Activated CD4-positive, alpha-beta T cell treated with anti-CD3 and anti-CD28 coated beads for 36 hours (primary cell): ENCODE measurements at places on chromosomes 16 and 17.
A peak's percentile ranks its signal among the peaks of the same experiment; 100 is the strongest.

- no peak overlapping the region for H3K27ac ChIP-seq
- no peaks in the 10 kb centered on the region for H3K27me3 ChIP-seq
- peaks cover 19% of the 10 kb centered on the region for H3K36me3 ChIP-seq
- no peak overlapping the region for H3K4me3 ChIP-seq
- H3K4me1 ChIP-seq = peaks cover 9% of the 10 kb centered on the region
Measured at GRCh38 chr16:75406943-75407342, 26.4 kb downstream of the CFDP1 start.

- no peak overlapping the region for H3K27ac ChIP-seq
- DNase-seq = no peak
- H3K4me3 ChIP-seq = no peak overlapping the region
- no peaks in the 10 kb centered on the region for H3K4me1 ChIP-seq
- H3K36me3 ChIP-seq = no peaks in the 10 kb centered on the region
Measured at GRCh38 chr17:56434610-56435009, 158.9 kb upstream of the NOG start.

DNA sequence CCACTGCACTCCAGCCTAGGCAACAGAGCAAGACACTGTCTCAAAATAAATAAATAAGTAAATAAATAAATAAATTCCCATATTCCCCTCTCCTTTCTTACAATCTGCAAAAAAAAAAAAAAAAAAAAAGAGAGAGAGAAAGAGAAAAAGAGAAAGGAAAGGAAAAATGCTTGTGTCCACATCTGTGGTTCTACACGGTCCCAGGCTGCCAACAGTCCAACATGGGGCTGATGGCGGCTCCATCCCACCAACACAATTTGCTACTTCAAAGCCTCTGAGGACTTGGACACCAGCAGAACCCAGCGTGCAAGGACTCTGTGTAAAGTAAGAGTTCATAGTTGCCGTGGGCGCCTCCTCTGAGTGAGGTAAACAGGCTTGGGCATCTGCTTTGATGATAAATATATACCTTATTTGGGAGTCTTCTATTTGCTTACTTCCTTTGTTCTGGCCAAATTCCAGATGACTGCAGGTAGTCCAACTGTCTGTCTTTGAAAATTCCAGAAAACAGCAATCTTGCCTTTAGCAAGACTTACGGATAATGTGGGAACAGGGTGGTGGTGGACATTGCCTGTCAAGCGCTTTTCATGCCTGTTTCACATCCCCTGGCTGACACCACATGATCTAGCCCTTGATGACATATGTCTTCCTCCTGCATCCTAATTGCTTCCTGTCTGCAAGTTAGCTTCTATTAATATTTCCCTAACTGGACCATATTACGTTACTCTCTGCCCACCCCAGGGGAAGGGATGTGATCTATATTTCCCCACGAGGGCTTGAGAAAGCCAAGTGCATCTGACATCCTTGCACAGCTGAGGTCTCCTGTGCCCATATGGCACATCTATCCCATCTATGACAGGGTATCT is 10.1 kb downstream of the LITAF start:
- no peaks in the 10 kb centered on the region for H3K27me3 ChIP-seq
- no peak for DNase-seq
- no peak overlapping the region for H3K27ac ChIP-seq
- H3K36me3 ChIP-seq = peaks cover 50% of the 10 kb centered on the region

- peaks cover 5% of the 10 kb centered on the region for H3K27me3 ChIP-seq
- no peak overlapping the region for H3K27ac ChIP-seq
- no peak overlapping the region for H3K4me3 ChIP-seq
- H3K36me3 ChIP-seq = no peaks in the 10 kb centered on the region
- no peak for DNase-seq
- peaks cover 11% of the 10 kb centered on the region for H3K4me1 ChIP-seq
Measured at GRCh38 chr17:35735036-35735805, 3.8 kb downstream of the RASL10B start.

DNA sequence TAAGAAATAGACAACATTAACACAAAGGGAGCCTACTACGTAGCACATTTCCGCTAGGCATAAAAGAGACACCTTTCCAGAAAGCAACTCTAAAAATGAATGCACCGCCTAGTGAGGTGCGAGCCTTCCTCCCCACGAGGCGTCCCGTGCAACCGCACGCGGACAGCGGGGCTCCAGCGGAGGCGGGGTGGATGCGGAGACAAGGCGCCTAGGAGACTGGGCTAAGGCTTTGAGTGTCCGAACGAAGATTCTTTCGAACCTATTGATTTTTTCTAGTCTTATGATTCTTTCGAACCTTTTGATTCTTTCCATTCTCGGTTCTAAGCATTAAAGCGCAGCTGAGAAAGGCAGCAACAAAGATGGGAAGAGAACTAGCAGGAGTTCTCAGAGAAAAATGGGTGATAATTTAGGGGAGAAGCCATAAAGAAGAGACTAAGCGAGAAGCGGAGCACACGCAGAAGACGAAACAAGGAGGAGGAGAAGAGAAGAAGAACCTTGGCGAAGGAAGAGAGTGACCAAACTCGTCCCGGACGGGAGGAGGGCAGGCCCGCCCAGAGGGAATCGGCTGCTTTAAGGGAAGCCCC is 394 bp upstream of the CPD start:
- peaks cover 6% of the 10 kb centered on the region for H3K36me3 ChIP-seq
- peak overlapping the region; percentile 82 for H3K4me3 ChIP-seq

DNA sequence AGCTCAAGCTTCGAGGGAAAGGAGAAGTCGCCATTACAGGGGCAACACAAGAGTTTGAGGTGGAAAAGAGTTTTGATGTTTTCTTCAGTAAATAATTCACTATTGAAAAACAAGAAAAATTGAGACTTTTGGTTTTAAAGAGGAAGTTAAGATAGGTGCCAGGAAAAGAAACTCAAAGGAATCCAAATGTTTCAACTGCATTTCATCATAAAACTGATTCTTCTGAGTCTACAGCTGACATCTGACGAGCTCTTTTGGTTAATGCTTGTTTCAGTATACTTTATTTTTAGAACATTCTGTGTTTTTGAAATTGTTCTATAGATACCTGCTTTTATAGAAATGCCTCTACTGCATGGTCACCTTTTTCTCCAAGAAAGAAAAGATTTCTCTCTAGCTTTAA is 54.0 kb downstream of the ERN1 start:
- no peaks in the 10 kb centered on the region for H3K27me3 ChIP-seq
- peaks cover 39% of the 10 kb centered on the region for H3K4me1 ChIP-seq
- DNase-seq = no peak
- no peak overlapping the region for H3K4me3 ChIP-seq

DNA sequence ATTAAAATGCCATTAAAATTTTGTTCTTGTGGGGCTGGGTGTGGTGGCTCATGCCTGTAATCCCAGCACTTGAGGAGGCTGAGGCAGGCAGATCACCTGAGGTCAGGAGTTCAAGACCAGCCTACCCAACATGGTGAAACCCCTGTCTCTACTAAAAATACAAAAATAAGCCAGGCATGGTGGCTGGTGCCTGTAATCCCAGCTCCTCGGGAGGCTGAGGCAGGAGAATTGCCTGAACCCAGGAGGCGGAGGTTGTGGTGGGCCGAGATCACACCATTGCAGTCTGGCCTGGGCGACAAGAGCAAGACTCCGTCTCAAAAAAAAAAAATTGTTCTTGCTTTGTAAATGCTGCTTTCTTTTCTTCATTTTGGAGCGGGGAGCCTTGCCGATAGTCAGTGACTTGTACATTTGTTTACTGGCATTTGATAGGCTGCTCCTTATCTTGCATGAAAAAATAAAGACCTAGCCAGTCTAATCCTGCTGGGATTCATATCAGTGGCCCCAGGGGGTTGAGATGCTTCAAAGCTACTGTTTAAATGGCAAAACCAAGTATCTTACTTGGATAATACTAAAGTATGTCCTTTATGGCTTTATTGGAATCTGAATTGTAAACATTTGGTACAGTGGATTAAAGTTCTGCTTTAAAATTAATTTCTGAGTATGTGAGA is 3.3 kb upstream of the CLTC start:
- no peak for DNase-seq
- no peak overlapping the region for H3K4me3 ChIP-seq

GRCh38 chr16:554297-554621 is 5.9 kb upstream of the PRR35 start:
- no peak for DNase-seq
- no peak overlapping the region for H3K4me3 ChIP-seq
- peaks cover 6% of the 10 kb centered on the region for H3K27me3 ChIP-seq
- no peaks in the 10 kb centered on the region for H3K36me3 ChIP-seq

- H3K4me3 ChIP-seq = no peak overlapping the region
- peaks cover 4% of the 10 kb centered on the region for H3K27me3 ChIP-seq
- DNase-seq = no peak
- H3K36me3 ChIP-seq = no peaks in the 10 kb centered on the region
- no peaks in the 10 kb centered on the region for H3K4me1 ChIP-seq
Measured at GRCh38 chr17:27951872-27952271, 58.7 kb upstream of the LYRM9 start.

DNA sequence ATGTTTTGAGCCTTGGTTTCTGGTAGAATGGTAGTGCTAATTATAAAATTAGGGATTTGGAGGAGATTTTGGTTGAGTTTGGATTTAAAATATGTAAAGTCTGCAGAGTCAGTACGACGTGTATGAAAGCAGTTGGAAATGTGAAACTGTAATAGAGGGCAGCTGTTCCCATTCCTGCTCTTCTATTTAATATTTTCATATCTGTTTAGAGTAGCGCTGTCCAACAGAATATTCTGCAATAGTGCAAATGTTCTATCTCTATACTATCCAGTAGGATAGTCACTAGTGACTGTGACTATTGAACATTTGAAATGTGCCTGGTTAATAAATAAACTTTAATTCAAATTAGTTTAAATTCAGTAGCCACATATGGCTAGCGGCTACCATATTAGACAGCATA is 443.4 kb upstream of the SOX9 start:
- H3K4me3 ChIP-seq = no peak overlapping the region
- H3K4me1 ChIP-seq = no peaks in the 10 kb centered on the region
- DNase-seq = no peak
- no peak overlapping the region for H3K27ac ChIP-seq
- no peaks in the 10 kb centered on the region for H3K36me3 ChIP-seq

GRCh38 chr16:3045758-3046640 is at the start of gene MMP25:
Gene MMP25 (plus strand): TSS chr16:3046561. CDS start chr16:3046918, 357 bp downstream.
- peaks cover 14% of the 10 kb centered on the region for H3K4me1 ChIP-seq
- DNase-seq = no peak
- peaks cover 42% of the 10 kb centered on the region for H3K27me3 ChIP-seq
- H3K4me3 ChIP-seq = peak within 1 kb of the TSS; percentile 63
- H3K27ac ChIP-seq = no peak within 1 kb of the TSS
- no peaks in the 10 kb centered on the region for H3K36me3 ChIP-seq

DNA sequence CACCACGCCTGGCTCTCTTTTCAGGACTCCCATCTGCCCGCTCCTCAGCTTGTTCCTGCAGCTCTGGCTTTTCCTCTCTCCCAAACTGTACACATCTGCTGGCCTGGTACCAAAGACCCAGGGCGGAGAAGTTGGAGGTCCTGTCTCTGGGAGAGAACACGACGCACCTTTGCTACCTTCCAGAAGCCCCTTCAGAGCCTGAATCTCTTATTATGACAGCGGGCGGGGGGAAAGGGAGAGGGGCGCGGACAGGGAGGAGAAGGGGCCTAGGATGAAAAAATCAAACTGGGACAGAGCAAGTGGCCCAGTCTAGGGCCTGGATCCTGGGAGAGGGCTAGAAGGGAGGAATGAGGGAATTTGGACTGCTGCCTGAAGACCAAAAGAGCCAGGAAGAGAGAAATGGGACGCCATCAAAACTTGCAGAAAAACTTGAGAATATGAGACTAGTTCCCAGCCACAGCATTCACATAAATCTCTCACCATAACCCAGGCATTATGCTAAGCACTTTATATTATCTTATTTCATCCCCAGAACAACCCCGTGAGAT is 2.5 kb upstream of the PER1 start:
- H3K4me1 ChIP-seq = peaks cover 40% of the 10 kb centered on the region
- DNase-seq = no peak
- no peak overlapping the region for H3K4me3 ChIP-seq
- peaks cover 17% of the 10 kb centered on the region for H3K36me3 ChIP-seq

DNA sequence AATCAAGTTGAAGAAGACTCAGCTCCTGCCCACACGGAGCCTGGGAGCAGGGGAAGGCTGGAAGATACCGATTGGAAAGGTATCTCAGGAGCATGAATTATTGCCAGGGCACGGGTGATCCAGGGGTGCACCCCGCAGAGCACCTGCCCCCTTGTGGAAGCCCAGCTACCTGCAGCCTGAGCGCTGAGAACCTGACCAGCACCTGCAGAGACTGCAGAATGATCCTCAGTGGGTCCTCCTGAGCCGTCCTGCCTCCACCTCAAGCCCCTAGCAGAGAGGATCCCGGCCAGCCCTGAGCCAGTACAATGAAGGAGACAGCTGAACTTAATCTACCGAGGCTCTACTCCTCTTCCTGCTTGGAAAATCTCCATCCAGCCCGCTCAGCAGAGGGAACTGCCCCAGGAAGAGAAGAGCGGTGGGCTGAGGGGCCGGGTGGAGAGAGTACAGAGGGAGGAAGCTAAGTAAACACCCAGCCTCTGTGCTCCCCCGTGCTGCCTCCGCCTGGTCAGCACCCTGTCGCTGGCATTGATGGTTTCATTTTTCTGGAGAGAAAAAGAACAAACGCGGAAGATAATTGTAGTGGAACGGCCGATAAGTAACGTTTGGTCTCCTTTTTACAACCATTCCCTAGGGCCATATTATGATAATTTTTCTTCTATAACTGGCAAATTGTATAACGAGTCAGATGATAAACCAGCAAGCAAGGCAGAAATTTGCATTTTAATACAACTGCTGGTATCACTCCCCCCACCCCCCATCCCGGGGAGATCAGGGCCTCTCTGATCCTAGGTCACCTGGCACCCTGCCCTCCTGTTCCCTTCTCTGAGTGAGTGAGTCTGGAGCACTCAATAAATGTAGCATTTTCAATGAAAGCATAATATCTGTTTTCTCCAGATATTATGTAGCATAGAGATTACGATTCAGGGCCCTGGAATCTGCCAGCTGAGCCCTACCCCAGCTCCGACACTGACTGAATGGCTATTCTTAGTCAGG is 204.5 kb upstream of the RPL38 start:
- H3K4me1 ChIP-seq = no peaks in the 10 kb centered on the region
- DNase-seq = peak; percentile 82
- no peak overlapping the region for H3K4me3 ChIP-seq
- H3K36me3 ChIP-seq = no peaks in the 10 kb centered on the region
- H3K27me3 ChIP-seq = peaks cover 8% of the 10 kb centered on the region
